Renal pelvis (tissue), 12 donors: ENCODE measurements at places on chromosomes 16 and 17. TPM values are rescaled to one million over a fixed set of nuclear protein-coding genes. Genes with fewer than 3 reads are reported as not detected.

DNA sequence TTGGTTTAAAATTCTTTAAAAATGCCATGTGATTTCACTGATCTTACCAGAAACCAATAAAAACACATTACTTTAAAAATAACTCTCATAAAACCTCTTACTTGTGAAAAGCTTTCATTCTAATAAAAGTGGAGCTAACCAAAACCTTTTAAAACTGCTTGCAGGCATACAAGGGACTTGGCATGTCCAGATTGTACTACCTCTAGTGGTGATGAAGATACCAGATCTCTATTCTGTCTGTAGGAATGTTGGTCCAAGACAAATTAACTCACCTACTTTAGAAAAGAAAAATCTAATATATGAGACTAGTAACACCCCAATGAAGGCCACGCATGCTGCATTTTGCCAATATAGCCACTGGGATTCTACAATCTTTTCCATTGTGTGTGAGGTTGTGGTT is 151.0 kb upstream of the SALL1 start:
- no peak for DNase-seq

- DNase-seq = no peak
Observed at GRCh38 chr17:37781451-37781850, 36.6 kb upstream of the HNF1B start.

The HS3ST2 gene
- 0.10 TPM for polyA plus RNA-seq

The AANAT gene
- polyA plus RNA-seq = 0.84 TPM

GRCh38 chr16:54009464-54010176 is 277.0 kb downstream of the IRX3 start:
- DNase-seq = no peak

DNA sequence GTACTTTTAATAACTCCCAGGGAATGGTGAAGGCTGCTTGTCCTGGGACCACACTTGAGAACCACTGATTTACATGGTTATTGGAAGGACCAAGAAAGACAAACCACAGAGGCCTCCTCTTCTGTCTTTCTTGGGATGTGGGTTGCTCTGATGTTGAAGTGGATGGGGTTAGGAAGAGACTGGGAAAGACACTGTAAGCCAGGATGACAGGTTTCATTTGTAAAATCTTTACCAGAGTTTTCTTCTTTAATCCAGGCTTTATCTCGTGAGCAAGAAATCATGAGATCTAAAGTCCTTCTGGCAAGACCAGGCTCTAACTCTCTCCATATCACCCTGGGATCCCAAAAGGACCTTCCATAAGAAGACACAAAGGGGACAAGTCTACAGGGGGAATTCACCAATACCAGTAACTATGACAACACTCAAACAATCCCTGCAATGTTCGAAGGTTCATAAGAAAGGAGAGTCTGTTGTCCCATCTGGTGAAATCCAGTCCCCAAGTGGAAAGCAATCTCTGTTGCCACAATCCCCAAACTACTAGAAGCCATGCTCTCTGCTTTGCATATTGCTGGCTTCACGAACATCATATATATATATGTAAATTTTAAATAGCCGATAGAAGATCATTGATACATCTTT is 44.8 kb upstream of the CDRT4 start:
- DNase-seq = no peak

DNA sequence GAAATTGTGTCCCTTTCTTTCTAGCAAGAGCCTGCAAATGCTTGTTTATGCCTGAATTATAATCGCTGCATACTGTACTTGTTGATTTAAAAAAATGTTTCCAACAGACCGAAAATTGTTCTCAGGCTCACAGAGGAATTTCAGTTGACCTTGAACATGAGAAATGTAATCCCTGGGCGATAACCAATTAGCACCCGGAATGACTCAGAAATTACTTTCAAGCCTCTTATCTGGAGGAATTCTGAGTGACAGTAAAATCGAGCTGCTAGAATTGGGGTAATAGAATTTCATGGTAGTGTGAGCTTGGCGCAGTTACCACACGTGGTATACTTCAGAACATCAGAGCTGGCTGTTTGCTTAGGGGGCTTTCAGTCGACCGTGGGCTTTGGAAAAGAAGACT is 139.1 kb upstream of the CACNG3 start:
- no peak for DNase-seq

- no peak for DNase-seq
Observed at GRCh38 chr17:38538906-38539305, 66.8 kb downstream of the SRCIN1 start.

The CLEC3A gene
- 0.56 TPM for polyA plus RNA-seq

GRCh38 chr17:40035162-40035559 is 19.0 kb downstream of the MED24 start:
- no peak for DNase-seq

The CDIP1 gene
- polyA plus RNA-seq = 35.9 TPM

DNA sequence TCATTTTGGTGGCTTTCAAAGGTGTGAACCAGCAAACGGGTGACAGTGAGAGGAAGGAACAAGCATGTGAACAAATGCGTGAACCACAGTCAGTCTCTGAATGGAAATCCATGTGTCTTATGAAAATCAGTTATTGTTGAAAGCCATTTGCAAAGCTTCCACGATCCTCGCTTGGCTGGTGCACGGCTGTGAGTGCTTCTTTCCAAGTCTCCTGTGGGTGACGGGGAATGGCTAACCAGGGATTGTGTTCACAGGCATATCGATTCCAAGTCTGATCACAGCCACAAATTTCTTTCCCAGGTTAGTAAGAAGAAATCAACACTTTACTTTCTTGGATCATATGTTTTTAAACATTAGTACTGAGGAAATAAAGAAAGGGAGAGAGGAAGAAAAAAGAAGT is 556.9 kb upstream of the RBFOX1 start:
- no peak for DNase-seq

DNA sequence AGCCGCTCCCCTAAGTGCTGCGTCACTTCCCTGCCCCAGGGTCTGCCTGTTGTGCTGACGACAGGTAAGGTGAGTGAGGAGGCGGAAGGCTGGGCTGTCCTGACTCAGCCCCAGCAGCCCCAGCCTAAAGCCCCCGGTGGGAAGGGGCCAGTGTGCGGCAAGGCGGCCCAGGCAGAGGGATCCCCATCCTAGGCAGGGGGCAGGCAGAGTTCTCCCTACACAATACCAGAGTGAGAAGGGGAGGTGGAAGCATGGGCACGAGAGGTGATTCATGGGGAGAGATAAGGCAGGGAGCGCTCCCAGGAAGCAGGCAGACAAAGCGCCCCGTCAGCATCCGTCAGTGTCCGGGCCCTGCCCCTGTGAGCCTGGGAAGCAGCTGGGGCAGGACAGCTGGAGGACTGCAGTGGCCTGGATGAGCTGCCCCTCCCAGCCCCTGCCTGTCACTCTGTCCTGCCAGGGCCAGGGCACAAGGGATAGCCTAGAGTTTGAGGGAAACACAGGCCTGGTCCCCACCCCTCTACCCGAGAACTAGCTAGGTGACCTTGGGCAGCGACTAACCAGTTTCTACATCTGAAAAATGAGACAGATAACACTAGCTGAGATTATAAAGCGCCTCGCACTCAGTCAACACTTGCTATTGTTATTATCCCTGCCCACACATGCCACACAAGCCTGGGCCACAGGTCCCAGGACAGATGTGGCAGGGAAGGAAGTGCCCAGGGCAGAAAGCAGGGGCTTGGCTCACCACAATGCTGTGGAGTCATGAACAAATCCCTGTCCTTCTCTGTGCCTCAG is 3.8 kb downstream of the FAM83G start:
- no peak for DNase-seq

The CTF1 gene
- polyA plus RNA-seq = 7.7 TPM

- no peak for DNase-seq
Observed at GRCh38 chr16:69373019-69373418, 12.8 kb downstream of the TERF2 start.

- DNase-seq = no peak
Observed at GRCh38 chr17:17313350-17313991, 10.3 kb downstream of the NT5M start.

DNA sequence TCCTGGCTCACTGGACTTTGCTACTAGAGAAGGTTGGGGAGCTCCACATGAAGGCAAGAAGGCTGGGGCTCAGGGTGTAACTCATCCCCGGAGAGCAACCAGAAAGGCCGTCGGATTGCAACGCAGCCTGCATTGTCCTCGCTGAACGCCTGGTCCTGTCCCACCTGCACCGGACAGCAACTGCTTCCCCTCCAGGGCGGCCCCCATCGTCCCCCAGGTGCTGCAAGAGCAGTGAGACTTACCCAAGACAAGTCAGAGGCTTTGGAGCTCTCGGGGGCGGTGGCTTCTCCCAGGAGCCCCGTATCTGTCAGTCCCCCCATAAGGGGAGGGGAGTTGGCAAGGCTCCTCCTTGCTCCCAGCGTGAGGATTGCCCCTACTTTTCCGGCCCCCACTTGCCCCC is 18.4 kb downstream of the METRNL start:
- no peak for DNase-seq

DNA sequence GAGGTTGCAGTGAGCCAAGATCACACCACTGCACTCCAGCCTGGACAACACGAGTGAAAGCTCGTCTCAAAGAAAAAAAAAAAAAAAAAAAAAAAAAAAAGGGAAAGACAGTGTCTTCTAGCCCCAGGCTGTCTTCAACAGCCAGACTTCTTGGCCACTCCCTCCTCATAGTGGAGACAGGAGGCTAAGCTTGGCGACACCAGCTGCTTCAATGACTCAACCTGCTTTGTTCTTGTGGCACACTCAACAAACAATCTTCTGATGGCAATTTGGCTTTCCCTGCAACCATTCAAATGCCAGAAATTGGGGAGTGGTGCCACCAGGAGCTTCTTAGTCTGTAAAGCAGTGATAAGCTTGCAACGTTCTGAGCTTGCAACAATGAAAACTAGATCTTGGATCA is 290.4 kb upstream of the DYNLRB2 start:
- no peak for DNase-seq

DNA sequence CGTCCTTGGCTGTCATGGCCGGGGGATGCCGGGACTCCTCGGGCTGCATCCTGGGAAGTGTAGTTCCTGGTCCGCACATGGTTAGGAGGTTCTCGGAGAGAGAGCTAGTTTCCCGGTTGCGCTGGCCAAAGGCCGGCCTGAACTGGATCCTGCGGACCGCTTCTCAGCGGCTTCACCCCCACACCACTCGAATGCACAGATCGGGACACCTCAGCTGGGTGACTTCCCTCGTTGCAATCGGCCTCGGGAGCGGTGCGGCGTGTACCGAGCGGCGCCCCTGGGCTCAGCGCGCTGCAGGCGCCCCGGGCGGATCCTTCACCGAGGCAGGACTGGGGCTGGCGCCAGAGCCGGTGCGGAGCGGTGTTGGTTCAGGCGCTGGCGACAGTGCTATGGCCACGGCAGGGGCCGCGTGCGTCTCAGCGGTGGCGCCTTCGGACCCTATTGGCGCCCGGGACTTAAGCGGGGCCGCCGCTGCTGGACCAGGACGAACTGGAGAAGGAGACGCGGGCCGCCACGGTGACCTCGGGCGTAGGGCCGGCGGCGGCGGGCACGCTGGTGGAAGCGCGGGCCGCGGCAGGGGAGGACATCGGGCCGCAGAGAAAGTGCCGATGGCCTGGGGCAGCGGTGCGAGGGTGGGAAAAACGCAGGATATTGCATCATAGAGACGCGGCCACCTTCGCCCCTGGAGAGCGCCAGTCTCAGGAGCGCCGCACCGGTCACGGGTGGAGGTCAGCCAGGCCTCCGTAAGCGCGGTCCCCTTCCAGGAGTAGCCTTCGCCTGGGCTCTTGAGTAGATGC is 11.4 kb downstream of the ZNF629 start:
- DNase-seq = peak; percentile 88

The CACNG4 gene
- polyA plus RNA-seq = 3.9 TPM

- DNase-seq = no peak
Observed at GRCh38 chr17:71938340-71939010, 182.3 kb upstream of the SOX9 start.
